ENCODE measurements at places on chromosomes 2 and 18.

GRCh38 chr18:10070561-10071000 lies 156.8 kb downstream of the VAPA start:
- no peak for DNase-seq

GRCh38 chr2:187749804-187750431 lies 195.7 kb upstream of the TFPI start:
- no peak for DNase-seq

GRCh38 chr18:5146093-5146492 lies 51.0 kb downstream of the AKAIN1 start:
- DNase-seq: no peak

DNA sequence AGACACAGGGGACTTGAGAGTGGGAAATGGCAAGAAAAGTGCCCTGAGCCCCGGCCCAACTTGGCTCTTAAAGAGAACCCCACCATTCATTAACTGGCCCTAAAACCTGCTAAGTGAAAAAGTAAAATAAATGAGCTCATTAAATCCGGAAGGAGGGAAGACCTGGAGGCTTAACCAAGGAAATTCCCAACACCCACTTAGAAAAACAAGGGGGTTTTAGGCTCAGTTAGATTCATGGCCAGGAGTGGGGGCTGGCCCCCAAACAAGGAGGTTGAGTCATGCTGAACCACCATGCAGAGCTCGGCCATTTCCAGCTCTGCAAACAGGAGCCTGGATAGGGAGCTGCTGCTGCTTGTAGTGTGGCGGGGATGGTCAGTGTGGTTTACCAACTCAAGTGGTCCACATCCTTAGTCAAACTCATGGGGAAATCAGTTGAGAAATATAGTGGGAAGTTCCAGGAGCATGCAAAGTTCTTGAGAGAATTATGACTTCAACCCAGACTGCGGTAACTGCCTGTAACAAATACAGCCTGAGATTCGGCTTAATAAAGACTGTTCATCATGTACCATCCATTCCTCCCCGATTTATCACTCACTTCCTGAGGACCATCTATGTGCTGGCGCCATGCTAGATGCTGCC lies 39.7 kb upstream of the MRPL19 start:
- DNase-seq: no peak

DNA sequence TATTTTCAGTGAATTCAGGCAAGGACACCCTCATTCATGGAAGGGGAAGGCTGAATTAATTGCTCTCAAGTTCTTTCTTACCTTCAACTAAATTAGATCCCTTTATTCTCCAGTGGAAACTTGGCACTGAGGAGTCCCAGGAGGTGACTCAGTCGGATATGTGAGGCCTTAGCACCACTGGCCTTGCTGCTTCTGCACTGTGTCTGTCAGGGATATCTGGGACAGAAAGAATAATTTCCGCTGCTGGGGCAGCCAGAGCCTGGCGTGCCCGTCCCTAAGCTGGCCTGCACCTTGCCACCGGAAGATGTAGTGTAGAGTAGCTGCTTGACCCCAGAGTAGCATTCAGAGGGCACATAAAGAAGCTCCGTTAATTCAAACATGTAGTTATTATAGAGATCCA lies 53.4 kb downstream of the LIMS1 start:
- DNase-seq: no peak

DNA sequence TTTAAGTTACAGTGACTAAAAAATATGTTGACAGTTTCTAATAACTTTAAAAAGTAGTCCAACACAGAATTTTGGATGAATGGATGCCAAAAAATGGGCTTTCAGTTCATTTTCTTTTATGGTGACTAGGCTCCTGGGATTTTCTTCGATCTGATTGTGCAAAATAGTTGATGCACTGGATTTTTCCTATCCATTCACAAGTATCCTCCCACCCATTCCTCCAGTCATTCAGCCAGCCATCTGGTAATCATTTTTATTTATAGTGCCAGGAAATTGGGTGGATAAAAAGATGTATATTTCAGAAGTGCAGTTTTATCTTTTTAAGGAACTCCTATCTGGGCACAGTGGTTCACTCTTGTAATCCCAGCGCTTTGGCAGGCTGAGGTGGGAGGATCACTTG lies 175.1 kb downstream of the PTPRM start:
- DNase-seq: no peak

All from coronary artery (tissue), 2 donors.